Right forelimb (tissue), 1 donor: ENCODE measurements at places on chromosomes 11 and 22.

GRCh38 chr11:66950112-66950535 lies 8.1 kb downstream of the PC start:
- DNase-seq = no peak

DNA sequence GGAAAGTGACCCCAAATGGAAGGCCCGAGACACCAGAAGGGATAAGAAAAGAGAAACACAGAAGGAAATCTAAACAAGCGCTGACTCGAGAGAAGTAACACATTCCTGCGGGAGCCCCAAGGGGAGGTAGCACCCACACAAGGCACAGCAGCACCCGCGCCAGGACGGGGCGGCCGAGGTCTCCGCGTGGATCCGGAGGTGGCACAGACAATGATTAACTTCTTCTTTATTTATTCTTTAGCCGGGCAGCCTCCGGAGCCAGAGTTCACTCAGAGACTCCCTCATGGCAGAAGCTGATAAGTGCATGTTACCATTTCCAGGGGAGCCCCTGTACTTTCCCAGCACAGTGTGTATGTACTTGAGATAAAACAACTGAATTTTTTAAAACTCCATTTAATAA lies 5.1 kb downstream of the TOLLIP start:
- peak; percentile 32 for DNase-seq

DNA sequence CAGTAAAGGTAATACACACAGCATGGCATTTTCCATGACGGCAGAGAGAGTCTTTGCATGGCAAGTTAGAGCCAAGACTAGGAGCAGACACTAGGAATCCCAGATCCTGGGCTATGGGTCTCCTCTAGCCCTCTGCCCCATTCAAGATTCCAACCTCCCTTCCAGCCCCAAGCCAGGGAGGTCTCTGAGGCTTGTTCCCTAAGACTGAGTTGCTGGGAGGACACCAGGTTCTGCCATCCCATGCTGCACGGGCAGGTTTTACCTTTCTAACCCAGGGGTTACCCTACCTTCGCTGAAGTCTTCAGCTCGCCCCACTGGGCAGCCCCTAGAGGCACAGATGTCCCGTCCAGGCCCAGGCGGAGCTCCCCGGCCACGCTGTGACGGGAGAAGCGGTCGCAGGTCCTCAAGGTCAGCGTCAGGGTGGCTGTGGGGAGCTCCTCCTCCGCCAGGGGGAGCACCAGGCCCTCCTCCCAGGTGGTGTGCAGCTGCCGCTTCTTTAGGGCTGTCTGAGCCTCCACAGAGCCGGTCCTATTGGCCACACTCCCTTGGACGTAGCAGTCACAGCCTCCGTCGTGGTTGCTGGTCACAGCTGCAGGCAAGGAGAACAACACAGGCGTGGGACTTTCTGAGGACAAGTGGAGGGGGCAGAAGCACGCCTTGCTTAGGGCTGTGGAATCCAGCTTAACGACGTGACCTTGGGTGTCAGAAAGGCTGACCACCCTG lies 33.8 kb downstream of the SYT13 start:
- peak; percentile 58 for DNase-seq

- DNase-seq = no peak
Measured at GRCh38 chr11:86043765-86044503, 24.9 kb downstream of the PICALM start.

- no peak for DNase-seq
Measured at GRCh38 chr22:42303396-42304323, 33.2 kb upstream of the TCF20 start.

- peak; percentile 55 for DNase-seq
Measured at GRCh38 chr11:82718307-82718706, 15.4 kb downstream of the FAM181B start.

- DNase-seq = peak; percentile 51
Measured at GRCh38 chr11:74307434-74307833, 4.0 kb downstream of the P4HA3 start.

GRCh38 chr22:23223569-23224317 lies 43.4 kb downstream of the BCR start:
- no peak for DNase-seq

DNA sequence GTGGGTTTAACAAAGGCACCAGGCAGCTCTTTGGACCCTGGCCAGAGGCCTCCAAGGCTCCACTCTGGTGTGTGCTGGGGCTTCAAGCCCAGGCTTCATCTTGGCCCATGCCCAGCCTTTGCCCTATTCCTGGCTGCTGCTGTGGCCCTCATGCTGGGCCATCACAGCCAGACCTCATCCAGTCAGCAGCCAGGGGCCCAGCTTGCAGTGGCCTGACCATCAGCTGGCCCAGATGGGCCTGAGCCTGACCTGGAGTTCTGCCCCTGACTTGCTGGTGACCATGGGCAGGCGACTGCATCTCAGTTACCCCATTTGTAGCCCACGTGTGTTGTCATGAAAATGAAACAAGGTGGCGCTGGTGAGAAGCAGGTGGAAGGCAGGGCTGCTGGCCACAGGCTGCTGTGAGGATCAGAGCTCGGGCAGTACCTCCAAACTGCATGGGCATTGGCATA lies 76.1 kb downstream of the MED15 start:
- DNase-seq = no peak

DNA sequence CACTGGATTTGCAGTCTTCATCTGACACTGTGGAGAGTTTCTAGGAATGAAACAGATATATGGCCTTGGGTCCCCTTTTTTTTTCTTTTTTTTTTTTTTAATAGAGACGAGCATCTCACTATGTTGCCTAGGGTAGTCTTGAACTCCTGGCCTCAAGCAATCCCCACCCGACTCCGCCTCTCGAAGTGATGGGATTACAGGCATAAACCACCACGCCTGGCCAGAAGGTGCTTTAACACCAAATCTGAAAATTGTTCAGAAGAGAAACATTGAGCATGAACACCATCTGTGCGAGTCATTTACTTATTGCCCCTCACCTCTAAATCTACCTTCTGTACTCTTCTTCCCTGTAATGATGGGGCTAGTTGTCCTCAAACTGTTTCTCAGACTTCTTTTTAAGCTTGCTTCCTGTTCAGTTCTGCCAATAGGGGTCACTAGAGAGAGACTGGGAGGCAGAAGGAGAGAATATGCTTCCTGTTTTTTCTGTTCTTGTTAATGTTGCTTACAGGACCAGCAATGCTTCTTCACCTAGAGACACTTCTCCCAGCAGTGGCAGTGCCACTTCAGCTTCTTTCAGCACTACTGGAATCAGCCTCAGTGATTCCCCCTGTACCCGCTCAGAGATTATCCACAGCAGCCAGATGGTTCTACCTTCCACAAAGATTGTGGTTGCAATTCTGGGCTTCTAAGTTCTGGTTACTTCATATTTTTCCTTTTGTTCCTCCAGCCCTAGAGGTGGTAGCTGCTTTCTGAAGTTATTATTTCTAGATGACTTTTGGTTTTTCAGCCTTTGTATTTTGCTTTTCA lies 20.8 kb upstream of the ZBED5 start:
- DNase-seq = no peak

DNA sequence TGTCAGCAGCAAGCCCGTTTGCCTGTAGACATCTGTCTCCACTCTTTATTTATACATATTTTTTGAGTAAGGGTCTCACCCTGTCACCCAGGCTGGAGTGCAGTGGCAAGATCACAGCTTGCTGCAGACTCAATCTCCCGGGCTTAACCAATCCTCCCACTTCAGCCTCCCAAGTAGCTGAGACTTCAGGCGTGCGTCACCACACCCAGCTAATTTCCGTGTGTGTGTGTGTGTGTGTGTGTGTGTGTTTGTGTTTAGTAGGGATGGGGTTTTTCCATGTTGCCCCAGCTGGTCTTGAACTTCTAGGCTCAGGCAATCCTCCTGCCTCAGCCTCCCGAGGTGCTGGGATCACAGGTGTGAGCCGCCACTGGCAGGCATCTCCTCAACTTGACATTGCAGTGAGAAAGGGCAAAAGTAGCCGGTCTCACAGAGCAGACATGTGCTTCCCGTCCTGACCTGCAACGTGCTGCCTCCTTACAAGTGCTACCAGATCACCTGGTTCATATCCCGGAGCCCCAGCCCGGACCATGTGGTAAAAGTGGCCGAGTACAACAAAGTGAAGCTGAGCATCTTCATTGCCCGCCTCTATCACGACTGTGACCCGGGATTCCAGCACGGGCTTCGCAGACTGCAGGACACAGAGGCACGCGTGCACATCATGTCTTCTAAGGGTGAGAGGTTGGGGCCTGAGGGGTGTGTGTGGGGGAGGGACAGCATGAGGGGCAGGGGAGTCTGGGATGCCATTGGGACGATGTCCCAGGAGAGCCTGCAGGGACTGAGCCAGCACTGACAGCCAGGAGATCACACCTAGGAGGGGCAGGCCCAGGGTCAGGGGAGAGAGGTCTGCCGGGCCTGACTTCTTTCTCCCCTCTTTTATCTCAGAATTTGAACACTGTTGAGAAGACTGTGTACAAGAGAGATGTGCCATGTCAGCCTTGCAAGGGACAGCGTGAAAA lies 5.6 kb upstream of the APOBEC3H start:
- no peak for DNase-seq

- no peak for DNase-seq
Measured at GRCh38 chr11:93838967-93839366, 11.5 kb downstream of the VSTM5 start.

DNA sequence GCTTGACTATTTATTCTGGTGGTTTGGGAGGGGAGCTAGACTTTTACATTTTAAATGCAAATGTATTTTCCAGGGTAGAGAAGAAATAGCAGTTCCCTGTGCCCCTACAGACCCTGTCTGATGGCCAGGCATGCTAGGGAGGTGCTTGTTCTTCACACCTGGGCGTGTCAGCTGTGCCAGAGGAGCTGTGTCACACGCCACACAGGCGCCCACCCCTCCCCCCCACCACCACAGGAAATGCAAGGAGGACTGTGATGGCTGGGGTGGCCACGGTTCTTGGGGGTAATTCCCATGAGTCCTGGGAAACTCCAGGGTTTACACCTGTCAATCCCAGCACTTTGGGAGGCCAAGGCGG lies 82.2 kb downstream of the FLI1 start:
- no peak for DNase-seq

DNA sequence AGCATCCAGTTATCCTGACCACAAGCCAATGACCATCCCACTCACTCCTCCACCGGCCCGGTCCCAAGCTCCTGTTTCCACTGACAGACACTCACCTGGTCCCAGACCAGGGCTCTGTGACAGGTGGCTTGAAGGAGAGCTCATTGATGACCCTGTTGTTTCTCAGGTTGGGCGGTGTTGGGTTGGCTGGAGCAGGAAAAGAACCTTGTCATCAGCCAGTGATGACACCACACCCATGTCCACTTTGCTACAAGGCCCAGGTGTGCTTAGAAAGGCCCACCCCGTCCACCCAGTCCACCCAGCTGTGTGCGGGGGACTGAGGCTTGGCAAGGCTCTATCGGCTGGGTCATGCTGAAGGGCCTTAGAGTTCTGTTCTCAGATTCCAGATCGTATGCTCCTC lies 42.9 kb downstream of the GAB4 start:
- no peak for DNase-seq

- DNase-seq = no peak
Measured at GRCh38 chr11:27239305-27239942, 123.6 kb downstream of the CCDC34 start.

- no peak for DNase-seq
Measured at GRCh38 chr11:131499199-131499598, 128.8 kb downstream of the NTM start.

- DNase-seq = no peak
Measured at GRCh38 chr22:50105208-50106100, 15.6 kb downstream of the MOV10L1 start.

- DNase-seq = no peak
Measured at GRCh38 chr22:46596819-46597218, 23.4 kb upstream of the GRAMD4 start.

GRCh38 chr11:23377909-23378308 lies 517.6 kb upstream of the CCDC179 start:
- DNase-seq = no peak

- peak; percentile 61 for DNase-seq
Measured at GRCh38 chr11:130442737-130443136, 5.7 kb upstream of the ADAMTS15 start.

- no peak for DNase-seq
Measured at GRCh38 chr11:12403997-12404350, 26.6 kb downstream of the PARVA start.

DNA sequence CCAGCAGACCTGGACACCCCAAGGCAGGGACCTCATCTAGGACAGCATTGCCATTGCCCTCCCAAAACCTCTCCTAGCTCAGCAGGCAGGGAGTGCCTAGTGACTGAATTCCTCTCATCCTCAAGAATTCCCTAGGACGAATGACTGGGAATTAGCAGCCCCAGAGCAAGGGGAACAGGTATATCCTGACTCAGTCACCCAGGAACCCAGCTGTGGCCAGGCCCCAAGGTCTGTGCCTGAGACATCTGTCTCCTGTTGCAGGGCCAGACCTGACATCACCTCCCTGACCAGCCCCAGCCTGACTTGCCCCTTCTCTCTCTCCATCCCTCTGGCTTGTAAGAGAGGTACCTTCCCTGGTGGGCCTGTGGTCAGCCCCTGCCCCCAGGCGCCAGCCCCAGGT lies 39.0 kb upstream of the SUSD2 start:
- no peak for DNase-seq

DNA sequence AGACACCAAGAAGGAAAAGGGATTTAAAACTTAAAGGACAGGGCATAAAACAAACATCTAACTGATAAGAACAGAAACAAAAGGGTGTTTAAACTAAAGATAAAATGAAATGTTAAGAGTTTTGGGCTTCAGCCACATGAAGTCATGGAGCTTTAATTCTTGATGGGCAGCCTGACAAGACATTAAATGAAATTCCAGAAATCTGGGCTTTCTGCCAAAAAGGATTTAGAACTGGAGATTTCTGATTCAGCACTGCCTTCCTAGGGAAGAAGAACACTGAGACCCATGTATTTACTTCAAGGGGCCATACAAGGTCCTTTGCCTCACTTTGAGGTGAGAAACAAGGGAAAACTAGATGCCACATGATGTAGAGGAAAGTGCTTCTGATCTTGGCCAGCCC lies 355.9 kb upstream of the RAG2 start:
- no peak for DNase-seq

DNA sequence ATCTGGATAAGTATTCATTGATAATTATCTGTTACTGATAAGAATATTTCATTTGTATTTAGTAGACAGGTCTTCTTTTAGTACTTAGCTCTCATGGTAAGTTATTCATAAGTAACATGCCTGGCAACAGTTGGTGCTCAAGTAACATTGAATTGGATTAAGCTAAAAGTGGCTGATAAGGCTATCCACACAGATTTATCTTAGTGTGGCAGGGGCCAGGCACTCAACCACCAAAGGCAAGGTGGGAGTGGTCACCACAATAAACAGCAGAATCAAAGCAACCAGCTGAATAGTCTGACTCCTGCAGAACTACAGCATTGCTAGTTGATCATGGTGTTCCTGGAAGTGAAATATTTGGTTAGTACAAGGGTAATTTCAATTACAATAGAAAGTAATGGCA lies 33.0 kb upstream of the NARS2 start:
- DNase-seq = no peak
